Nucleus accumbens (tissue), 56 donors: ENCODE measurements at places on chromosomes 3 and 15.

- DNase-seq = no peak
Measured at GRCh38 chr3:29718661-29719065, 437.8 kb downstream of the RBMS3 start.

DNA sequence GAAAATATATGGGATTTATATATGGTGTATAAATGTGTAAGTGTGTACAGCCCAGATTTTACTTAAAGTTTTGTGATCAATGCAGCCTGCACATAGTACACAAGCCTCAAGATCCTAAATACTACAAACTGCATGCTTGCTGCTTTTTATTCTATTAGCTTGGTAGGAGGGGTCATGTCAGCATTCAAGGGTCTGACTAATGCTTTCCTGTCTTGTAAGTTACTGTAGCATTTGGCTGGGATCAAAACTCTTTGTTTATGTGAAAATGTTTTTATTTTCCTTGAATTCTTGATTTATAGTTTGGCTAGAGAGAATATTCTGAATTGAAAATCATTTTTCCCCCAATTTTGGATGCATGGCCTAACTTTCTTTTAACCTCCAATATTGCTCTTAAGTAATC is 370.9 kb downstream of the NSUN3 start:
- DNase-seq = no peak

GRCh38 chr3:100032243-100032642 is 82.1 kb downstream of the FILIP1L start:
- no peak for DNase-seq

GRCh38 chr15:88002706-88003105 is 253.8 kb downstream of the NTRK3 start:
- DNase-seq = no peak

GRCh38 chr15:97961067-97961954 is 808 bp downstream of the ARRDC4 start:
- DNase-seq = no peak

DNA sequence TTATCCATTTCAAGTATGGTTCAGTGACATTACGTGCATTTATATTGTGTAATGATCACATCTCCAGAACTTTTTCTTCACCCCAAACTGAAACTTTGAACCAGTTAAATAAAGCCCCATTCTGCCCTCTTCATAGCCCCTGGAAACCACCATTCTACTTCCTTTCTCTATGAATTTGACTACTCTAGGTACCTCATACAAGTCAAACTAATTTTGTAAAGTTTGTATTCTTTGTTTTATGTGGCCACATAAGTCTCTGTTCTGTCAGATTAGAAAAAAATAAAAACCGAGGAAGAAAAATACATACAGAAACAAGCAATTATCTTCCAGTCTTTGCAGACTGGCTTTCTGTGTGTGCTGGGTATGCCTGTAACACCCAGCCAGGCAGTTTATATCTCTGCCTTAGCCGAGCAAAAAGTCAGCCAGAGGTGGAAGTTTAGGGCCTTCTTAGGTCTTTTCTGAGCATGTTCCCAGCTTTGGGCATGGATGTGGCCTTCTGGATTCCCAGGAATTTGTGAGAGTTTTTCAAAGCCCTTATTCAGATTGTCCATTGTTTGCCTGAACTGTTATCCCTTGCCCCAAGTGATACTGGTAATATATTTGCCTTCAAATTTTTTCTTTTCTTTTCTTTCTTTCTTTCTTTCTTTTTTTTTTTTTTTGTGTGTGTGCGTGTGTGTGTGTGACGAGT is 6.0 kb upstream of the GRAMD1C start:
- DNase-seq = no peak

DNA sequence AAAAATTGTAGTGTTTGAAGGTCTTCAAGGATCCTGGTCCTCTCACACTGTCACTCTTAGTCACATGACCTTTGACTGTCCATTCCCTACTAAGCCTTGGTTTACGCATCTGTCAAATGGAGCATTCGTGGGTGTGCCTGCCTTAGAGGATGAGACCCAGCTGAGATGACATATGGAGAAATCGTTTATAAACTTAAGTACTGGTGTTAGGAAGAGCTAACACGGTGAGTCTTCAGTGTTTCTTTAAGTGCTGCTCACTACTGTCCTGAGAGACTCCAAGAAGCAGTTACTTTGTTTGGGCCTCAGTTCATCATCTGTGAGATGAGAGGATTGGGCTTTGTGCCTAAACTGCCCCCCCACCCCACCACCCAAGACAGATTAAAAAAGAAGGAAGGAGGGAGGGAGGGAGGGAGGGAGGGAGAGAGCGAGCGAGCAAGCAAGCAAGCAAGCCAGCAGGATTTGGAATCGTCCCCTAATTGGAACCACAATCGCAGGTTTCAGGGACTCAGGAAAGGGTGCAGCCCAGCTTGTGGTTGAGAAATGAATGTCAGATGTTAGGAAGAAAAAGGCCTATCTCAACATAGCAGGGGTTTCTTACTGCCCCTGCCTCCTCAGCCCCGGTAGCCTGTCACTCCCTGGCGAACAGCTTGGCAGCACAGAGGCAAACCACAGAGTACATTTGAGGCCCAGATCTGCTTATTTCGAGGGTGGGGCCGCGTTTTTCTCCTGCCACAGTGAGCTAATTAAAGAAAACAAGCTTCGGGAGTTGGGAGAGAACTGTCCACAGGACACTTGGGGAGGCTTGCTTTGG is 32.7 kb downstream of the SMAD3 start:
- DNase-seq = no peak

GRCh38 chr15:33934396-33934795 is 33.9 kb upstream of the CHRM5 start:
- no peak for DNase-seq

DNA sequence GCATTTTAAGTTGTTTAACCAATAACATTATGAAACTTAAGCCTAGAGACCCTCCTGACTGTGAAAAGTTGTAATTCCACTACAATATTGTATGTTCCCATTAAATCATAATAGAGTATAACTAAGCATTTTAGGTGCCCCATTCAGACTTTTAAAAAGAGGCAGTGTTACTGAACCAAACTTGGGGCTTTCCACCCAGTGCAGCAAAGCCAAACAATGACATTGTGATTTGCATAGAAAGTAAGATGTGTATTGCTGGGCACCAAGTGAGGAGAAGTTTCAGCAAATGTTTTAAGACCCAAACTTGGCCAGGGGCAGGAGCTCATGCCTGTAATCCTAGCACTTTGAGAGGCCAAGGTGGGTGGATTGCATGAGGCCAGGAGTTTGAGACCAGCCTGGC is 706.2 kb downstream of the GRM7 start:
- DNase-seq = no peak

- DNase-seq = no peak
Measured at GRCh38 chr15:27695726-27696125, 403.4 kb downstream of the OCA2 start.

GRCh38 chr15:101528108-101528916 is 38.8 kb upstream of the PCSK6 start:
- no peak for DNase-seq

- DNase-seq = no peak
Measured at GRCh38 chr3:114608293-114608692, 314.5 kb downstream of the TIGIT start.

GRCh38 chr3:16516695-16517481 is 3.4 kb upstream of the RFTN1 start:
- DNase-seq = no peak

DNA sequence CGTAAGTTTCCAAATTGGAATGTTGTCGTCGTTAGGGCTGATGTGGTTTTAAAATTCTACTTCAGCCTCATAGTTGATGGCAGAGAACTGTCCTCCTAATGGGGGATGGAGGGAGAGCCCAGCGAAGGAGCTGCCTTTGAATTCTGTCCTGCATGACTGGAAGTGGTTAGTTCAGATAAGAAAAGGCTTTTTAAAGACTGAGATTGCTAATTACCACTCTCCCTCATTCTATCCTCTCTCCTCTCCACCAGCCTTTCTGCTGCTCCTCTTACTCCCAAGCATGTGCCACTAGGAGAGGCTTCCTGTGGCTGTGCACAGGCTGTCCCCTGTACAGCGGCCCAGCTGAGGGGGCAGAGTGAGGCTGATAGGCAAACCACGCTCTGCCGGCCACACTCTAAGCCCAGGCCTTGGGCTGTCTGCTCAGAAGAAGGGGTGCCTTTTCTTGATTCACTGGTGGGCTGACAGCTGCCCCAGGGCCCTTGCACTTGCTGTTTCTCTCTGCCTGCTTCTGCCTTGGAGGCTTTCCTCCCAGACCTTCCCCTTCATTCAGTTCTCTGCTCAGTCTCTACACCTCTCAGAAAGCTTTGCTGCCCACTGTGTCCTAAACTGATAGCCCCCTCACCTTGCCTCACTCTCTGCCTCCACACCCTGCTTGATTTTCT is 8.7 kb upstream of the PAQR9 start:
- no peak for DNase-seq

DNA sequence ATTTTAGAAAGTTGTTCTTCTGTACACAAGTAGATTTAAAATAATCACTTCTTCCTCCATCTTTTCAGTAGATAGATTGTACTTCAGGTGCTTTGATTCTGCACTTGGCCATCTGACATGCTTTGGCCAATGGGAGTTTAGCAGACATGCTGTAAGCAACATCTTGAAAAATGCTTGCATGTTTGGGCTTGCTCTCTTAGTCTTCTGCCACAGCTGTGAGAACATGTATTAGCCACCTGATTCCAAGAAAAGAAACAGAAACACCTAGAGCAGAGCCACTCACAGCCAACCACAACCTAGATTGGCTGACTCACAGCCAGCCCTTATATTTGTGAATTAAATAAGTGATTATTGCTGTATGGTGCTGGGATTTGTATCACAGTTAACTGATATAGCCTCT is 70.2 kb upstream of the GADL1 start:
- DNase-seq = no peak

- no peak for DNase-seq
Measured at GRCh38 chr3:132870541-132870940, 148.3 kb upstream of the NPHP3 start.

DNA sequence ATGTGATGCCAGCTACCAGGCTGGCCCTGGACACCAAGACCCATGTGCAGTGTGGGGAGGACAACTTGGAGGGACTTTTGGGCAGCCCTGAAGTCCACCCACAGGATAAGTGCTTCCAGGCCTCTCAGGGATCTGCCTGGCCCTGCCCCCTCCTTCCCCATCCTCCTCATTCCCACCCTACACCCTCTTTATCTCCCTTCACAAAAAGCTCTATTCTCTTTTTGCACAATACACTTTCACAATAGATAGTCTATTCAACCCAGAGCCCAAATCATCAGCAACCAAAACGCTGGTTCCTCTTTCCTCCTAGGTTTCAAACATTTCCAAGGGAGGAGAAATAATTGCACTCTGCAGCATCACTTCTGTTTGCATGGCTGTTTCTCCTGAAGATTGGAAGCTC is 7.8 kb upstream of the ZNF710 start:
- DNase-seq = no peak

- no peak for DNase-seq
Measured at GRCh38 chr15:39657181-39657580, 76.3 kb downstream of the THBS1 start.

GRCh38 chr3:15576475-15576874 is 24.9 kb downstream of the HACL1 start:
- DNase-seq = no peak

DNA sequence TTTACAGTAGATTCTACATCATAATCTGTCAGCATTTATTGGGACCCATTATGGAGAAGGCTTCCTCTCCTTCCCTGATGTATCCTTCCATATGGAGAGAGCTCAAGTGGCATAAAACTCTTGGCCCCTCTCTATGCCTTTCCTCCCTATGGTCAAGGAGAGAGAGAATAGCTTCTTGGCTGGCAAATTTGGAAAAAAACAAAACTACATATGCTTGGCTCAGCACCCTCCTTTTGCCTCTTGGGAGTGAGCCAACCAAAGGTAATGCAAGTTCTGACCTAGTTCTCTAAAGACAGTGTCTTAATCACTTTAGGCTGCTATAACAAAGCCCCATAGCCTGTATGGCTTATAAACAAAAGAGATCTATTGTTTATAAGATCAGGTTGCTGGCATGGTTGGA is 37.5 kb downstream of the C3orf70 start:
- DNase-seq = no peak

DNA sequence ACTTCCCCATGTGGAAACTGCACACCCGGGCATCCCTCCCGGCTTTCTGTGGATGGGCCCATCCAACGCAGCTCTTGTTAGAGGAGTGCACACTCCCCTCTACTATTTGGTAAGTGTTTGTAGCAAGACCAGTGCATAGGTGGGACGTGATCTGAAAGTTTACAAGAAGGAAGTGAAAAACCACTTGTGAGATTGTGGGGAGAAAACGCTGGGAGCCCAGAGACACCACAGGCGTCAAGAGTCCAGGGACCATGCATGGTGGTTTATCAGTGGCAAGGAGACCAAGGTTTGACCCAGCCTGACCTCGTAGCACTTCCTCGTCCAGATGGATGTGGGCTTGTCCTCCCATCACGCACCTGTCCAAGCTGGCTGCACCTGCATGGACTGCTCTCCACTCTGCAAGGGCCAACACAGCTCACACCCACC is 51.6 kb downstream of the ATP10A start:
- no peak for DNase-seq

DNA sequence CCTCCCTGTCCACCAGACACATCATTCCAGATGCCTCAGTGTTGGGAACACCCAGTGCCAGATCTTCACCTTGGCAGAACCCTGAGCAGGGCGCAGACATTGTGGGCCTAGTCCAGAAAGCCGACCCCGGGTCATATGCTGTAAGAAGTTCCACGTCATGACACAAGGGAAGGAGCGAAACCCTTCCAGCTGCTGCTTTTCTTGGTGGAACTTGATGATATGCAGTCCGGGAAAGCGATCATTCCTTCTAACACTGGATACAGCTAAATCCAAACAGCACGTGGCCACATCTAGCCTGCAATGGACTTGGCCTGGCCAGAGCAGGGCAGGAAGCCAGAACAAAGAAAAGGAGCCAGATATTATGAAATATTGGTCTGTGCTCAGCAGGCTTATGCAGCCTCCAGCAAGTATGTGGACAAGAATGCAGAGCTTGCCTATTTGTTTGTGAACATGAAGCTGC is 22.0 kb downstream of the GASK1A start:
- DNase-seq = no peak

GRCh38 chr3:127951276-127951675 is 36.2 kb downstream of the KBTBD12 start:
- no peak for DNase-seq

GRCh38 chr3:52596658-52597265 is 60.4 kb downstream of the UQCC5 start:
- DNase-seq = peak; percentile 46

DNA sequence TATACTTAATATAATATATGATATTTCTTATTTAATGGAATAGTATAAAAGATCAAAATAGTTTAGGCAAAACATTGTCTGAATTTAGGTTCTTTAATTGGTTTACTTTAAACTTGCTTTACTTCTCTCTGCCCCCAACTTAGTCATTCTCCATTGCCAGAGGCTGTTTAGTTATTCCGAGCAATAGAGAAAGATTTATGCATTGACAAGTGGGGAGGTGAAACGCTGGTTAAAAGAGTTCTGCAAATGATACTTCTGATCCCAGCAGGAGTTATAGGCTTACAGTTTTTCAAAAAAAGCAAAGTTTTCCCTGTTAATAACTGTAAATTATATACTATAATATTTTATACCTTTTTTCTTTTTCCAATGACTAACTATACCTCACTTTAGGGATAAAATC is 145.4 kb downstream of the EPHA3 start:
- DNase-seq = no peak

DNA sequence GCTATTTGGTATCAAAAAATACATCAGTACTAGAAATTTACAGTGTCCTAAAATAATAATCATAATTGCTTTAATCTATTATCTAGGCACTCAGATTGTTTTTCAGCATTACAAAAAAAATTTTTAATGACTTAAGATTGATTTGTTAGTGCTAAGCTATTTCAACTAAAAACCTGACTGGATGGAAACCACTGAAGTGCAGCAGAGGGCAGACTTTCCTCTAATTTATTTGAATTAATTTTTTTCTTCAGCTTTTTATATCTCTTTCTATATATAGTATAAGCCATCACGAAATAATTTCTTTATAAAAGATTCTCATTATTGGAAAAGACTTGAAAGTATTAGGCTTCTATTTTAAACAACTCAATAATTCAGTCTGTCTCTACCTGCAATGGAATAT is 131.4 kb downstream of the IQCH start:
- no peak for DNase-seq
